ENCODE measurements at places on chromosomes 1 and 21.

GRCh38 chr1:30870035-30870434, 38.5 kb downstream of the SDC3 start:
- no peak for DNase-seq

- no peak for DNase-seq
Observed at GRCh38 chr1:184161071-184161698, 109.7 kb downstream of the TSEN15 start.

DNA sequence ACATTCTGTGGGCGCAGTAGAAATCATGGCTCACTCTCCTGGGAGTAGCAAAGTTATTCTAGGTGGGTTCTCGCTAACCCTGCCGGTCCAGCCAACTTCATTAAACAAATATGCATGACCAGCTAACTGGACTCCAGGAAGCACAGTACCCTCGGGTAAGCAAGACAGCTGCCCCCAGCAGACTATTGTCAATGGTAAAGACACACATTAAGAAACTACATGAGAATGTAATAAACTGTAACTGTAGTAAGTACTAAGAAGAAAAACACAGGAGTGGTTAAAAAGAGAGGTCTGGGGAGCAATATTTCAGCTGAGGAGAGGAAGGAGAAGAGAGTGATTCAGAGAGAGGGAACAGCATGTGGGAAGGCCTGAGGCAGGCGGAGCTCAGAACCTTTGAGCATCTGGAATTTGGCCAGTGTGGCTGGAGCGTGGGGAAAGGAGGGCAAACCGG, 7.4 kb downstream of the SLC2A5 start:
- DNase-seq, result no peak

GRCh38 chr1:115454837-115455511, 116.9 kb upstream of the NGF start:
- DNase-seq, result no peak

- no peak for DNase-seq
Observed at GRCh38 chr1:157487504-157487903, 64.8 kb downstream of the FCRL5 start.

- DNase-seq, result no peak
Observed at GRCh38 chr1:13951793-13952751, 252.1 kb downstream of the PRDM2 start.

GRCh38 chr1:201628490-201628889, 89.6 kb downstream of the NAV1 start:
- DNase-seq, result no peak

- DNase-seq, result no peak
Observed at GRCh38 chr1:246106342-246106763, 400.7 kb downstream of the SMYD3 start.
